Hematopoietic multipotent progenitor cell treated with erythropoietin and hydrocortisone succinate and interleukin-3 and kit ligand, for 8 days (in vitro differentiated cells): ENCODE measurements at places on chromosomes 5 and 9.

- DNase-seq: no peak
These were observed 16.4 kb upstream of the FBP1 start for GRCh38 chr9:94655739-94656138.

DNA sequence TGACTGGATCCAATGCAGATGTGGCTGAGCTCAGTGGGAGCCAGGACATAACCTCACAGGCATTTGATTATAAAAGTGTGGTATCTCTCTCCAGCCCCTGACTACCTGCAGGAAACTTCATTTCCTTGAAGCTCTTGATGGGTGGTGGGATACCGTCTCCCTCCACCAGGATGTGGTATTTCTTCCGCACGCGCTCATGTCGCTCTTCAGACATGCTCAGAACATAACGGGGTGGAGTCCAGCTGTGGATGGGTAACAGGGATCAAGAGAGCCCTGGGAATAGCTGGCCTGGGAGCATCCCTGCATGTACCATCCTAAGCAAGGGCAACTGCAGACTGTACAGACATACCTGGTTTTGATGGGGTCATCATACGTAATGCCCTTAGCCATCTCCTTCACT is 1.2 kb downstream of the DDX41 start:
- no peak for DNase-seq

GRCh38 chr5:76470976-76471375 is 67.9 kb downstream of the IQGAP2 start:
- no peak for DNase-seq

- DNase-seq: peak; percentile 82
These were observed 124.6 kb downstream of the GPBP1 start for GRCh38 chr5:57298295-57298984.

- no peak for DNase-seq
These were observed 51.4 kb upstream of the DAB2IP start for GRCh38 chr9:121599872-121600585.

- DNase-seq: peak; percentile 67
These were observed 25.5 kb downstream of the PLAC8L1 start for GRCh38 chr5:146079695-146080373.

- DNase-seq: peak; percentile 71
These were observed 937 bp upstream of the HMGCR start for GRCh38 chr5:75335952-75336614.

- no peak for DNase-seq
These were observed 9.2 kb downstream of the ZBTB5 start for GRCh38 chr9:37455884-37456647.

- no peak for DNase-seq
These were observed 17.7 kb upstream of the AUH start for GRCh38 chr9:91379426-91379825.

DNA sequence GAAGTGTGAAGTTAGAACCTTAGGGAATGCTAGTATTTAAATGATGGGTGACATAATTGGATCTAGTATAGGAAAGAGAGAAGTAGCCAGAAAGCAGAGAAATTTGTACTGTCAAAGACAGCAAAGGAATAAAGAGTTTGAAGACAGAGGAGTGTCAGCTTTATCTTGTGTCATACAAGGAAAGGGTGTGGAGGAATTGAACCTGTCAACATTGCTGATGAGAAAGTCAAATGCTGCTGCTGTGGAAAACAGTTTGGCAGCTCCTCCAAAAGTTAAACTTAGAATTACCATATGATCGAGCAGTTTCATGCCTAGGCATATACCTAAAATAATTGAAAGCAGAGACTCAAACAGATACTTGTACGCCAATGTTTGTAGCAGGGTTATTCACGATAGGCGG is 63.7 kb downstream of the DENND4C start:
- DNase-seq: no peak
